ENCODE measurements at places on chromosomes 3 and 15.
A peak's percentile ranks its signal among the peaks of the same experiment; 100 is the strongest.

DNA sequence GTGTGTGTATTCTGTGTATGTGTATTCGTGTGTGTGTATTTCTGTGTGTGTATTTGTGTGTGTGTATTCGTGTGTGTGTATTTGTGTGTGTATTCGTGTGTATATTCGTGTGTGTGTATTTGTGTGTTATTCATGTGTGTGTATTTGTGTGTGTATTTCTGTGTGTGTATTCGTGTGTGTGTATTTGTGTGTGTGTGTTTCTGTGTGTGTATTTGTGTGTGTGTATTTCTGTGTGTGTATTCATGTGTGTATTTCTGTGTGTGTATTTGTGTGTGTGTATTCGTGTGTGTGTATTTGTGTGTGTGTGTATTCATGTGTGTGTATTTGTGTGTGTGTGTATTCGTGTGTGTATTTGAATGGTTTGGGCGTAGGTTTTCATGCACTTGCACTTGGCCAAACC lies 405.4 kb downstream of the SOX2 start:
- DNase-seq = no peak

DNA sequence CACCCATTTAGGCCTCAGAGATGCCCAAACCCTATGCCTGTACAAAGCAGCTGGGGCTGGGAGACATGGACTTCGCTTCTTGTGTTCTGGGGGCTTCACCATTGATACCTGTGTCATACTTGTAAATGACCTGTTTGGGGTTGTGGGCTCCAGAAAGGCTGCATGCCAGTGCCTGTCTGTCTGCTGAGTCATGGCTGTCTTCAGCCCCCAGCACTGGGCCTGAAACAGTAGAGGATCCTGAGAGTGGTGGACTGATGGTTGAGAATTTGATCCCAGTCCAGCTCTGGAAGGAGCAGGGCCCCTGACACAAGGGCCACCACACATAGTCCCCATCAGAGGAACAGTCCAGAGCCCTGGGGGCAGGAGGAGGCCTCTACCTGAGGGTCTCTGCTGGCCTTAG lies 24.6 kb upstream of the APEH start:
- DNase-seq = no peak

GRCh38 chr3:122984650-122985049 lies 42.9 kb downstream of the SEMA5B start:
- DNase-seq = no peak

- no peak for DNase-seq
These were observed 136.0 kb upstream of the PTPRG start for GRCh38 chr3:61425356-61425755.

GRCh38 chr3:196842567-196843434 lies 24.9 kb upstream of the SENP5 start:
- no peak for DNase-seq

- no peak for DNase-seq
These were observed 214.6 kb downstream of the SLCO3A1 start for GRCh38 chr15:92068121-92068520.

DNA sequence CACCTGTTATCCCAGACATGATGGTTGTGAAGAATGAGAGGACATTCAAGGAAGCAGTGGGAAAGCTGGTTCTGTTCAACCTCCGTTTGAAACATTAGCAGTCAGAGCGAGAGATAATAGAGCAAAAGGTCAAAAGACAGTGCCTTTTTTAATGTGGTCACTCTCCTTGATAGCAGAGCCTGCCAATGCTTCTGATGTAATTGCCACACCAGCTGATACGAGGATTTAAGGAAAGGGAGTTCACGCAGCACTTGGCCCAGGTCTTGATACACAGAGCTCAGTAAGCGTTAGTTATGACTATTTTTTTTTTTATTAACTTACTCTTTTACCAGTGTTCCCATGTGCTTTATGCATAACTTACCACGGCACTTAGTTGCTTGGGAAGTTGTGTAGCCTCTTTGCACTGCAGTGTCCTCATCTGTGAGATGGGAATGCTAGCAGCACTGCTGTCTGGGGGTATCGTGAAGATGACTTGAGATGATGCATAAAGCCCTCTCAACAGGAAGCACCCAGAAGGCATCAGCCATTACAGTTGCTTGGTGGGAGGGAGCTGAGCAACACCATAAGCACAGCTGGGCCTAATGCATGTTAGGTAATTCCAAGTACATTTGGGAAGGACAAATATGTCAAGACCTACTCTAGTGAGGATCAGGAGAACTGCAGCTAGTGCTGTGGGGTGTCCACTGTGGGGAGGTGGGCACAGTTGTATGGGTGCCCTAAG lies 123.3 kb upstream of the RASGRP1 start:
- no peak for DNase-seq

- no peak for DNase-seq
These were observed 19.5 kb downstream of the PPCDC start for GRCh38 chr15:75042730-75043508.

DNA sequence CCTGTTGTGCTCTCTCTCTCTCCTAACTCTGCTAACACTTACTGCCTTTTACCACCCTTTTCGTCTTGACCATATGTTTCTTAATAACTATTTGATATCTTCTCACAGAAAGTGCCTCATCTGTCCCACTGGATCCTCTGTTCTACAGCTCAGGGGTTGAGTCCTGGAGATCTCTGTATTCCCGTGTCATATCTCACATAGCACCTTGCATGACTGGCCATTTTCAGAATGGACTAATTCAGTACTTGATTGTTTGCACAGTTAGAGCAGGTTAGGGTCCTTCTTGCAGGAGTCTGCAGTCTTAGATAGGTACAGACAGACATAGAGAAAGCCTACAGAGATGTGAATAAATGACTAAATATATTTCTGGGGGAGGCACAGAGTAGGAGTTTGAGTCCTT lies 20.9 kb downstream of the HACD3 start:
- DNase-seq = no peak

GRCh38 chr3:29332195-29332637 lies 51.3 kb downstream of the RBMS3 start:
- DNase-seq = no peak

DNA sequence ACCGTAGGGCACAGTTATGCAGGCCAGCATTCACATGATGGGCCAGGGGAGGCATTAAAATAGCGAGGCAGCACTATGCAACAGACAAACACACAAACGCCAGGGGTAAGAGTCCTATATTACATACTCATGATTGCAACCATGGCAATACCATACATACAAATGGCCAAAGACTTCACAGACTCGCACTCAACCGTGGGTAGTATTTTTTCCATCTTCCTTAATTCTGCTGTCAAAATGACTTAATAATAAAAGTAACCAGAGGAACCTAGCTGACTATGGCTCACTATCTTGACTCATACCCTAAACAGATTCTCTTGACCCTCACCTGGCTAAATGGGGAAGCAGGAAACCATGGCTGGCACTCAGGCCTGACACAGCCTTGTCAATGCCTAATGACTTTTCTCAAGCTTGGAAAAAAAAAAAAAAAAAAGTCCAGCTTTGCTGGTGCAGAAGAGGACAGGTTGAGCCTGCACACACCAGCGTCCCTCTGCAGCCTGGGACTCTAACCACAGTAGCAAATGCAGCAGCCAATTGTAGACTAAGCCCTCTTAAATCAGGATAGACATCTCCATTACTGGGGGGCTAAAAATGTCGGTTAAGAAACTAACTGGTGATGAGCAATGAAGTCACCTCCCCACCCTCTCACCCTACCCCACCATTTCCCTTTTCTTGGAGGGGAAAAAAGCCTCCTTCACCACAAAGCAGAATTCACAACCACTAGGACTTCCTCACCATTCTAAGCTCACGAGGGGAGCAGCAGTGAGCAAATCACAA lies 23.1 kb downstream of the CCDC12 start:
- no peak for DNase-seq

GRCh38 chr15:78617516-78617915 lies 3.3 kb downstream of the CHRNA3 start:
- DNase-seq = no peak

DNA sequence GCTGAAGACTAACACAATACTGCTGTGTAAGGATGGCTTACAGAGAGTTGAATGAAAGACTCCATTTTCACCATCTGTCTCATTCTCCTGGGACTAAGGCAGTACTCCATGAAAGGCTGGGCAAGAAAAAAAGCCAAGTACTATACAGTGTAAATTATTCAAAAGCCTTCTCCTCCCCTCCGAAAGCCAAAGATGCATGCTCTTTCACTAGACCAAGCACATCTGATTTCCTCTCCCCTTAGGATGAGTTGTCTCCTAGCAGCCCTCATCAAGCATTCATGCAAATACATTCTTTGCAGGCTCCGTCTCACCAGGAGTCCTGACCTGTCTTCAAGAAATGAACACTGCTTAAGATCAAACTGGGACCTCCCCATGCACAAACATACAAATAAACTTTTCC lies 133.5 kb upstream of the THBS1 start:
- DNase-seq = no peak

GRCh38 chr3:190513409-190514370 lies at the start of gene IL1RAP:
Gene IL1RAP (plus strand): TSS chr3:190514085. CDS start chr3:190564290, 50,205 bp downstream.
- DNase-seq = peak; percentile 21

Measured in DMS79 treated with DMSO at 0.1 percent for 48 hours (cell line).